ENCODE measurements at places on chromosomes 4 and X. TPM values are rescaled to one million over a fixed set of nuclear protein-coding genes. Genes with fewer than 3 reads are reported as not detected.
A peak's percentile ranks its signal among the peaks of the same experiment; 100 is the strongest.

GRCh38 chrX:15869695-15870094 is 15.1 kb upstream of the AP1S2 start:
- H3K27me3 ChIP-seq, result no peaks in the 10 kb centered on the region
- H3K36me3 ChIP-seq, result no peaks in the 10 kb centered on the region
- DNase-seq, result no peak
- H3K4me3 ChIP-seq, result no peak overlapping the region
- no peak overlapping the region for H3K27ac ChIP-seq

TRIM2 gene
- 42.0 TPM for total RNA-seq

SH3D19 gene
- total RNA-seq, result 41.4 TPM

MGST2 gene
- total RNA-seq, result 14.8 TPM

- no peak overlapping the region for H3K27ac ChIP-seq
- no peaks in the 10 kb centered on the region for H3K27me3 ChIP-seq
- H3K4me3 ChIP-seq, result no peak overlapping the region
- no peaks in the 10 kb centered on the region for H3K4me1 ChIP-seq
- H3K36me3 ChIP-seq, result no peaks in the 10 kb centered on the region
- no peak for DNase-seq
These were observed 17.9 kb upstream of the ENPP6 start for GRCh38 chr4:184235526-184235925.

POLN gene
- total RNA-seq, result 3.5 TPM

DNA sequence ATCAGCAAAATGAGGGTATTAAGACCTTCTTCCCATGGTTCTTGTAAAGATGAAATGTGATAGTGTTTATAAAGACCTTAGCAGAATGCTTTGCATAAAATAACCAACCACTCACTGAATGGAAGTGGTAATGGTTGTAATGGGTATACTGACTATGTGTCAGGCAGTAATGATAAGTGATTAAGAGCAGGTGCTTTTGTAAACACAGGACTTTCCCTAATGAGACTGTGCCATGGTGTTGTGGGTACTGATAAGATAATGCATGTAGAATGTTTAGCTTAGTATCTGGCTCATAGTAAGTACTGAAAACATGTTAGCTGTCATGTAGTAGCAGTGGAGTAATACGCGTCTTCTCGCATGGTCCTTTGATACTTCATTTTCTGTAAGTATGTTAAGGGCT is 6.9 kb downstream of the LSM6 start:
- no peak for DNase-seq
- H3K4me1 ChIP-seq, result peaks cover 31% of the 10 kb centered on the region
- no peak overlapping the region for H3K4me3 ChIP-seq
- peaks cover 13% of the 10 kb centered on the region for H3K36me3 ChIP-seq

TMPRSS11D gene
- total RNA-seq, result not detected

GRCh38 chr4:81164623-81165416 is 50.2 kb downstream of the PRKG2 start:
- H3K27ac ChIP-seq, result no peak overlapping the region
- no peaks in the 10 kb centered on the region for H3K27me3 ChIP-seq
- no peaks in the 10 kb centered on the region for H3K36me3 ChIP-seq
- H3K4me3 ChIP-seq, result no peak overlapping the region
- no peak for DNase-seq

DNA sequence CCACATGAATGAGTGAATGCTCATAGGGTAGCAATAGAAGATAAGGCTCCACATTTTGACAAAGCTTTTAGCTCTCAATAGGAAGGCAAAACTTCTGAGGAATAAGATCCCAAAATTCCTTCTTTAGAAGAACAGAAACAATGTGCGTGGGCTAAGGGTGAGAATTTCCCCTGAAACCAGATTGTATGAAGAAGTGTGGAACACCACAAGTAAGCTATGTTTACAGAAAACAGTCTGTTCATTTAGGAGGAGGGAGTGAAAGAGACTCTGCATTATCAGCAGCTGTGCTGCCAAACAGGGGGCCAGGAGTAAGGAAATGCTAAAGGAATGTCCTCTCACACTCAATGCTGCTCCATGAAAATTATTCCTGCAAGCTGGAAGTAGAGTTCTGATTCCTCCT is 851.6 kb downstream of the CENPC start:
- no peak overlapping the region for H3K27ac ChIP-seq
- no peaks in the 10 kb centered on the region for H3K36me3 ChIP-seq
- no peaks in the 10 kb centered on the region for H3K27me3 ChIP-seq
- no peak overlapping the region for H3K4me3 ChIP-seq

GRCh38 chr4:146061610-146062334 is 113.7 kb upstream of the LSM6 start:
- no peak for DNase-seq
- no peaks in the 10 kb centered on the region for H3K27me3 ChIP-seq
- H3K36me3 ChIP-seq, result no peaks in the 10 kb centered on the region
- H3K4me1 ChIP-seq, result peaks cover 13% of the 10 kb centered on the region
- no peak overlapping the region for H3K27ac ChIP-seq

GIMD1 gene
- total RNA-seq, result not detected

- H3K27ac ChIP-seq, result peak overlapping the region; percentile 54
- H3K4me1 ChIP-seq, result peaks cover 34% of the 10 kb centered on the region
- DNase-seq, result no peak
- peak overlapping the region; percentile 31 for H3K4me3 ChIP-seq
These were observed 41.8 kb downstream of the FGF13 start for GRCh38 chrX:138669693-138670092.

DNA sequence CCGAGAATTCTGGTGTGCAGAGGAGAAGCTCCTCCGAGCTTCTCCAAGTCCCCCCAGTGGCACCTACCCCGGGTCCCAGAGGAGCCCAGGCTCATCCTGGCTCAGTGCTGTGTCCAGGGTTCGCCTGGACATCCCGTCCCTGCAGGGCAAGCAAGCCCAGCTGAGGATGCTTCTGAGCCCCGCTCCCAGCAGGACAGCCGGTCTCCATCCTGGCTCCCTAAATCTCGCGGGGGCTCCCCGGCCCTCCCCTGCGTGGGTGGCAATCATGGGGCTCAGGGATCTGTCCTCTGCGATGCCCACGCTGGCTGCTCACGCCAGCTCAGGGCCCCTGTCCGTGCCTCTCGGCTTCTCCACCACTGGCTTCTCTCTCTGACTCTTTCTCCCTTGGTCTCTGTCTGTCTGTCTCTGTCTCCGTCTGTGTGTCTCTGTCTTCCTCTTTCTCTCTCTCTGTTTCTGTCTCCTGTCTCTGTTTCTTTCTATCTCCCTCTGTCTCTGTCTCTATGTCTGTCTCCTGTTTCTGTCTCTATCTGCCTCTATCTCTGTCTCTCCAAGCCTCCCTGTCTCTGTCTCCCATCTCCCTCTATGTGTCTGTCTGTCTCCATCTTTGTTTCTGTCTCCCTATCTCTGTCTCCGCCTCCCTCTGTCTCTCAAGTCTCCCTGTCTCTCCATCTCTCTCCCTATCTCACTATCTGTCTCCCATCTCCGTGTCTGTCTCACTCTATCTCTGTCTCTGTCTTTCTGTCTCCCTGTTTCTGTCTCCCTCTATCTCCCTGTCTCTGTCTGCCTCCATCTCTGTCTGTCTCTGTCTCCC is 27.8 kb upstream of the SLC25A6 start:
- H3K27me3 ChIP-seq, result no peaks in the 10 kb centered on the region
- no peak overlapping the region for H3K4me3 ChIP-seq
- peak overlapping the region; percentile 90 for H3K27ac ChIP-seq
- H3K4me1 ChIP-seq, result peaks cover 12% of the 10 kb centered on the region

TEX13D gene
- not detected for total RNA-seq

GRCh38 chr4:98656443-98656842 is 2.0 kb downstream of the TSPAN5 start:
- peaks cover 1% of the 10 kb centered on the region for H3K36me3 ChIP-seq
- peak overlapping the region; percentile 84 for H3K4me3 ChIP-seq
- H3K27me3 ChIP-seq, result peaks cover 32% of the 10 kb centered on the region
- peaks cover 51% of the 10 kb centered on the region for H3K4me1 ChIP-seq

DNA sequence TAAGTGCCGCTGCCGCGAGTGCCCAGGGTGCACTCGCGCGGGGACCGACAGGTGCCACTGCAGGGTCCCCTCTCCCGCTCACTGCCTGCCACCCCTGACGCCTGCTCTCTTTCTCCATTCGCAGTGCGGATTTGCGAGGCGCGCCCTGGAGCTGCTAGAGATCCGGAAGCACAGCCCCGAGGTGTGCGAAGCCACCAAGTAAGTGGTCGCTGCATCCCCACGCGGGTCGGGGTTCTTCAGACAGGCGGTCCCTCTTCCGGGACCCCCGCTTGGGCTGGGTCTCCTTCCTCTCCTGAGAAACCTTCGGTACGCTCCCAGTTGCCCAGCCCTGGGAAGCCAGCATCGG is 547 bp downstream of the GUCY1A1 start:
- peak; percentile 38 for DNase-seq
- no peaks in the 10 kb centered on the region for H3K36me3 ChIP-seq
- peaks cover 92% of the 10 kb centered on the region for H3K27me3 ChIP-seq
- H3K27ac ChIP-seq, result no peak overlapping the region
- peak overlapping the region; percentile 76 for H3K4me3 ChIP-seq
- H3K4me1 ChIP-seq, result peaks cover 23% of the 10 kb centered on the region

RHOXF2B gene
- not detected for total RNA-seq

- no peak overlapping the region for H3K27ac ChIP-seq
- no peaks in the 10 kb centered on the region for H3K36me3 ChIP-seq
- 0 out of 2 replicates have a peak, but pooled peaks cover 4% of the 10 kb centered on the region for H3K4me1 ChIP-seq
- H3K4me3 ChIP-seq, result no peak overlapping the region
These were observed 126.1 kb downstream of the MGST2 start for GRCh38 chr4:139791681-139792080.

PRKG2 gene
- 3.6 TPM for total RNA-seq

- no peak for DNase-seq
- H3K27ac ChIP-seq, result no peak overlapping the region
- no peaks in the 10 kb centered on the region for H3K4me1 ChIP-seq
- no peak overlapping the region for H3K4me3 ChIP-seq
These were observed 141.3 kb downstream of the ANXA5 start for GRCh38 chr4:121555315-121556107.

GRCh38 chrX:48522291-48522690 is 683 bp downstream of the EBP start:
- H3K4me3 ChIP-seq, result peak overlapping the region; percentile 82
- DNase-seq, result no peak
- peaks cover 15% of the 10 kb centered on the region for H3K36me3 ChIP-seq

DNA sequence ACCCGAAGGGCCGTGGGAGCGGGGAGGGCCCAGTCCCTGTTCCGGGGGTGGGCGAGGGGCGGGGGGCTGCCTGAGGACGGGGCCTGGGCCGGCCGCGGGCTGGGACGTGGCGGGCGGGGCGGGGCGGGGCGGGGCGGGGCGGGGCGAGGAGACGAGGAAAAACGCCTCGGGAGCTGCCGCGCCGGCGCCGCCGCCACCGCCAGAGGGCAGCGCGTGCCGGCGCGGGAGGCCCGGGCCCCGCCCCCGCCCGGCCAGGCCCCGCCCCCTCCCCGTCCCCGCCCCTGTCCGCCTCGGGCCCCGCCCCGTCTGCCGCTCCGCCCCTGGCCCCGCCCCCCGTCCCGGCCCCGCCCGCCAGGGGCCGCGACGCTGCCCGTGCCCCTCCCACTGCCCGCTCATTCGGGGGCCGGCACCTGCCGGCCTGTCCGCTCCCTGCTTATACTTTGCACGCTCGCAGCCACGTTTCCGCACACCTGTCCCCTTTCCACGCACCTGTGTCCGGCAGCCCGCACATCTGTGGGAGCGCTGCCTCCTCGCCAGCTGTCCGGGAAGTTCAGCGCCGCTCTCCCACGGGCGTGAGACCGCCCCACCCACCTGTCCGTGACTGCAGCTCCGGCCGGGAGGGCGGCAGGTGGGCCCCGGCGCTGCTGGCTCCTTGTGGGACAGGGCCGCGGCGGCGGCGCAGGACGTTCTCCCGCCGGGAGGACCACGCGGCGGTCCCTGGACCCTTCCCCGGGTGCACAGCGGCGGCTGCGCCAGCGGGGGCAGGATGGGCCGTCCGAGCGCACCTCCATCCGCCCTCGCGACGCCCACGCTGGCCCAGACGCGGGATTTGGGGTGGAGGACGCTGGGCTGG is 1.7 kb upstream of the FGFRL1 start:
- H3K27ac ChIP-seq, result no peak overlapping the region
- no peaks in the 10 kb centered on the region for H3K36me3 ChIP-seq
- peaks cover 10% of the 10 kb centered on the region for H3K4me1 ChIP-seq

BRS3 gene
- not detected for total RNA-seq

DNA sequence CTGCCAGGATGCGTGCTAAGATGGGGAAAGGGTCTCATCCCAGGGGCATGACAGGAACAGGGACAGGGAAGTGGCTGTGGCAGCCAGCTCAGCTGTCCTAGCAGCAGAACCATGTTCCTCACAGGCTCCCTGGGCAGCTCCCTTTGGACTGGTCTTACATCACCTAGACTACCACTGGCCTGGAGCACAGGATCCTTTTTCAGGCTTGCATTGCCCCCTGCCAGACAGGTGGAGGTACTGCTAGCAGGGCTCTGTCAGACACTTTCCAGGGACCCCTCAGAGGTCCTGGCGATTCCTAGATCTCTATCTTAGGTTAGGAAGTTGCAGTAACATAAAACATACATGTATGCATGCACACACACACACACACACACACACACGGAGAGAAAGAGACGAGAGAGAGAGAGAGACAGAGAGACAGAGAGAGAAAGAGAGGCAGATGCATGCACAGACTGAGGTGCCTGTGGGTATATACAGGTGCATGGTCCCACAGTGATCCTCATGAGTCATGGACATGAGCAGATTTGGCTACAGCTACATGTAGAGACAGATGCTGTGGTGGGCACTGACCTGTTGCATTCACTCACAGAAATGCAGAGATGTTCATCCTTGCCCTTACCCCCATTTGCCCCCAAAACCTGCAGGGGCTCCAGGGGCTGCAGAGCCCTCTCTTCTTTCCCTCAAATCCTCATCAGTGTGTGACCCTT is 63.6 kb downstream of the STARD8 start:
- peak; percentile 65 for DNase-seq
- H3K27me3 ChIP-seq, result no peaks in the 10 kb centered on the region

DMP1 gene
- total RNA-seq, result 0.11 TPM

GRCh38 chr4:19329631-19330030 is 922.1 kb upstream of the SLIT2 start:
- no peak for DNase-seq
- H3K4me1 ChIP-seq, result no peaks in the 10 kb centered on the region
- no peaks in the 10 kb centered on the region for H3K27me3 ChIP-seq

- H3K4me3 ChIP-seq, result no peak overlapping the region
- H3K27ac ChIP-seq, result no peak overlapping the region
- 0 out of 2 replicates have a peak, but pooled peaks cover 3% of the 10 kb centered on the region for H3K36me3 ChIP-seq
These were observed 113.6 kb downstream of the CNKSR2 start for GRCh38 chrX:21487832-21488231.

AFF2 gene
- 6.0 TPM for total RNA-seq

GRCh38 chrX:115029440-115029839 is 12.0 kb upstream of the IL13RA2 start:
- H3K27me3 ChIP-seq, result peaks cover 18% of the 10 kb centered on the region
- H3K4me1 ChIP-seq, result no peaks in the 10 kb centered on the region
- no peak overlapping the region for H3K4me3 ChIP-seq
- DNase-seq, result no peak

- no peaks in the 10 kb centered on the region for H3K27me3 ChIP-seq
- no peak overlapping the region for H3K4me3 ChIP-seq
- peaks cover 87% of the 10 kb centered on the region for H3K36me3 ChIP-seq
- H3K27ac ChIP-seq, result no peak overlapping the region
- H3K4me1 ChIP-seq, result no peaks in the 10 kb centered on the region
These were observed 71.1 kb downstream of the CRMP1 start for GRCh38 chr4:5821665-5822358.

ERAS gene
- total RNA-seq, result not detected

- no peaks in the 10 kb centered on the region for H3K27me3 ChIP-seq
- DNase-seq, result no peak
- H3K4me1 ChIP-seq, result no peaks in the 10 kb centered on the region
- no peak overlapping the region for H3K4me3 ChIP-seq
- peaks cover 30% of the 10 kb centered on the region for H3K36me3 ChIP-seq
These were observed 7.7 kb downstream of the FANCB start for GRCh38 chrX:14865201-14865600.

GRCh38 chrX:24425806-24426205 is 39.3 kb upstream of the PDK3 start:
- no peak for DNase-seq
- peaks cover 14% of the 10 kb centered on the region for H3K4me1 ChIP-seq
- H3K27me3 ChIP-seq, result peaks cover 4% of the 10 kb centered on the region
- H3K27ac ChIP-seq, result no peak overlapping the region
- H3K4me3 ChIP-seq, result no peak overlapping the region

ATOH1 gene
- 0.61 TPM for total RNA-seq
